ENCODE measurements at places on chromosomes 12 and 14.

DNA sequence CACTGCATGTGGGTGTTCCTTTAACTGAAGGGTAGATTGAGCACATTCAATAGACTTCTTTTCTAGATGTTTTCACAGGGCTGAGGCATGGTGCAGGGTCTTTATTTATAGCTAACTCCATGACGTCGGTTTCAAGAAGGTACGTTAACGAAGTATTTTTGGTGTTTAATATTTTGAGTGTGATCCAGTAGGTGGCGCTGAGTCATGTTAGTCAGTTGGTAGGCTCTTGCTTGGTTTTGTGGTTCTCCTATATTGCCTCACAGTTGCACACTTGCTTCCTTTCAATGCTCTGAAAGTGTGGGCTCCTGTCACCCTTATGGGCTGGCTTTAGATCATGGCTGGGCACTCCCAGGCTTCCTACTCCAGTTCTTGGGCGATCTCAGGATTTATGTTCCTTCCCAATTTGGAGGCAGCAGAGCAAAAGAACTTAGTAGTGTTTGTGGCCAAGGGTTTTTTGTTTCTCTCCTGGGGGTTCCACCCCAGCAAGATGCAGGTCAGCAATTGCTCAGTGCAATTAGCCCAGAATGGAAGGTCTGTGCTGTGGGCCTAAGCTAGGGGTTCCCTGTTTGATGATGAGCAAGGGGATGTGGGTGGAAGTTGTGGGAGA is 471.6 kb upstream of the FOXG1 start:
- DNase-seq: peak; percentile 2

GRCh38 chr14:97177016-97177415 is 379.8 kb downstream of the VRK1 start:
- no peak for DNase-seq

- no peak for DNase-seq
Measured at GRCh38 chr12:82504409-82504808, 146.1 kb downstream of the METTL25 start.

DNA sequence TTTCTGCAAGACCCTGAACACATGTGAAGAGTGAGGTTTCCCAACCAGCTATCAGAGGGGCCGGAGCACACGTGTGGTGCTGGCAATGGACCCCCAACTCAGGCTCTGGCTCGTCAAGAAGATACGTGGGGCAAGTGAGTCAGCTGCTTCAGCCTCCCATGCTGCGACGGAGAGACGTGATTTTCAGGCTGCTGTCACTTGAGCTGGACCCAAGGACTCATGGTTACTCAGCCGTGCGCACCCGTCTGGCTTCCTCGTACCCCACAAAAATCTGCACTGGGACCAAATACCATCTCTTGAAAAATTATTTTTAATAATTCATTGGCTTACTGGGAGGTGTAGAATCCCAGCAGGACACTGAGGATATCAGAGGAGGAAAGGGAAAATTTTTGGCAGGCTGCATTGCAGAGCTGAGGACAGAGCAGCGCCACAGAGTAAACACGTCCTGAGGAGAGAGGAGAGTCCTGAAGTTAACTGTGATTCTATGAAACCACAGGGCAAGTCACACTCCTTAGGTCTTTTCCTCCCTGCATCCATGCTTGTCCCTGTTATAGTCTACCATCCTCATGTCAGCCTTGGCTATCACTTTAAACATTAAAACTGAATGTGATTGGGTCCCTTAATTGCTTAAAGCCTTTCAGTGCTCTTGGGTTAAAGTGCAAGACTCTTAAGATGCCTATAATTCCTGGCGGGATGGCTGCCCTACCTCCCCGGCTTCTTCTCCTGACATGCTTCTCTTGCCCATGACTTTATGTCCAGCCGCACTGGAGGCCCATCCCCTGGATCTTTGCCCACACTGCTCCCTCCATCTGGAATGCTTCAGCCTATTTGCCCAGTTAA is 95.3 kb upstream of the SLC35F4 start:
- no peak for DNase-seq

- DNase-seq: no peak
Measured at GRCh38 chr12:271161-271560, 8.5 kb upstream of the SLC6A13 start.

GRCh38 chr14:24183014-24183481 is 5.6 kb downstream of the IPO4 start:
- DNase-seq: no peak

DNA sequence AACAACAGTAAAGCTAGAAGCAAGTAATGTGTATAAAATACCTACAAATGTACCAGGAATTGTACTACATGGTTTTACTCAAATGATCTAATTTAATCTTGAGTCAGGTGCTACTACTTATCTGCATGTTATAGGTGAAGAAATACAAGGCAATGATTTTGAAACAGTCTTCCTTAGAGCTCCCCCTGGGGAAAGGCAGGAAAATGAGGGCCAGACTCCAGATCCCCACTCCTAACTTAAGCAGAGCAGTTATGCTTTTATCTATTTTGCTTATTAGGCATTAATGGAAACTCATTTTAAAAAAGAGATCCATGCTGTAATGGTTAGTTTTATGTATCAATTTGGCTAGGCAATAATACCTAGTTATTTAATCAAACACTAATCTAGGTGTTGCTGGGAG is 109.3 kb upstream of the CPSF6 start:
- peak; percentile 15 for DNase-seq

DNA sequence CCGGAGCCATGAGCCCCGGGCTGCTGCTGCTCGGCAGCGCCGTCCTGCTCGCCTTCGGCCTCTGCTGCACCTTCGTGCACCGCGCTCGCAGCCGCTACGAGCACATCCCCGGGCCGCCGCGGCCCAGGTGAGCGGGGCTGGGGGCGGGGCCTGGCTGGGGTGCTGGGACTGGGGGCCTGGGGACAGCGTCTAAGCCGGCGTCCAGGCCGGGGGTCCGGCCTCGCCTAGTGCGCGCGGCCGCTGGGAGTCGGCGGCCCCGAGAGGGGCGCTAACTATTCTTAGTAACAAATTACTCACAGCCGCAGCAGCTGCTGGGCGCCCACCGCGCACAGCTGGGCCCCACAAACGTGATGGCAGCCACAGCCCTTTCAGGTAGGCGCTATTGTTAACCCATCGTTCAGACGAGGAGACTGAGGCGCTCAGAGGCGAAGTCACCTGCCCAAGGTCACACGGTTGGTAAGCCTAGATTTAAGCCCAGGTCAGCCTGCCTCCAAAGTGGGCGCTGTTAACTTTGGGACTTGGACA is 374 bp downstream of the CYP46A1 start:
- no peak for DNase-seq

GRCh38 chr12:543114-543451 is 83.3 kb downstream of the B4GALNT3 start:
- DNase-seq: no peak

GRCh38 chr12:128318946-128319345 is 52.0 kb downstream of the TMEM132C start:
- DNase-seq: no peak

GRCh38 chr14:56959121-56959520 is 148.8 kb upstream of the OTX2 start:
- DNase-seq: no peak

DNA sequence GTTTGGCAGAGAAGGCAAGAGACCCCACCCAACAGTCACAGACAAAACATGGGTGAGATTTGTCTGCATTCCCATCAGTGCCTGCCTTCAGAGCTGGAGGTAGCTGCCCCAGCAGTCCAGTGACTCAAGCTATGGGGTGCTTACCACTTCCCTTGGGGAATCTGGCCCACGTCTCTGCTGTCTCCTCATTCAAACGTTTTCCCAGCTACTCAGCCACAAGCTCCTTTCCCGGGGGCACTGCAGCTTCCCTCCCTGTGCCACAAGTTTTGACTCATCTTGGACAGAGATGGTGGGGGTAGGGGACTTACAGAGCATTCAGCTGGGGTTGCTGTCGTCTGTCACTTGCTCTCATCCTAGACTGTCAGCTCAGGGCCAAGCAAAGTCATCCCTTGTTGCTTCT is 66.6 kb downstream of the FBXL14 start:
- peak; percentile 98 for DNase-seq

- DNase-seq: no peak
Measured at GRCh38 chr12:24047326-24047725, 97.9 kb upstream of the SOX5 start.

DNA sequence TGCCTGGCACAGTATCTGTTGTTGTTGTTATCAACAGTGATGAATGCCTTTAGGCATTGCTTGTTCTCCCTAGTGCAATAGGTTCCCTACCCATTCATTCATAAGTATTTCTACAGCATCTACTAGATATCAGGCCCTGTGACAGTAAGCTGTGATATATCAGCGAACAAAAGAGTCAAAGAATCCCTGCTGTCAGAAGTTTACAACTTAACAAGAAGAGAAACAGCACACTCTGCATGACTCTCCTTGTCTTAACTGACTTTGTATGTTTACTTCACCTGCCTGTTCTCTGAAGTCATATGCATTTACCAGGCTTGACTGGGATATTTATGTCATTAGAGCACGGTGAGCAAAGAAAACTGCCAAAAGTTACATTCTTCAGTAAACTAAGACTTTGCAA is 452.2 kb upstream of the RPL10L start:
- DNase-seq: no peak

- DNase-seq: no peak
Measured at GRCh38 chr12:26246483-26247164, 51.3 kb downstream of the SSPN start.

GRCh38 chr12:58435647-58436046 is 484.7 kb downstream of the LRIG3 start:
- no peak for DNase-seq

DNA sequence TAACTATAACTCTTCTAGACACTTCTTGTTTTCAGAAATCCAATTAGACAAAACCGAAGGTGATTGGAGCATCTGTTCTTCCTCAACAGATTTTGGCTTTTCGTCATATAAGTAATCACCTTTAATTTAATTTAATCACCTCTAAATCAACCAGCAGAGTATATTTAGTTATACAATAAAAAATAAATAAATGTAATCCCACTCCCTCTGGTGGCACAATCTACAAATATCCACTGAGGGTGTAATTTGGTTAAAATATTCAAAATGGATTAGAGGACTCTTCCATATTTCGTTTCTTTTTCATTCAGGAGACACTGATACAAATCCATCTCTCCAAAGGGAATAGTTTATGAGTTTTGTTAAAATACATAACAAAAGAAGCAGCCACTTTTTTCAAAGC is 18.3 kb upstream of the SLC35F4 start:
- DNase-seq: peak; percentile 12

- peak; percentile 93 for DNase-seq
Measured at GRCh38 chr12:109110988-109111495, 5.3 kb upstream of the ACACB start.

DNA sequence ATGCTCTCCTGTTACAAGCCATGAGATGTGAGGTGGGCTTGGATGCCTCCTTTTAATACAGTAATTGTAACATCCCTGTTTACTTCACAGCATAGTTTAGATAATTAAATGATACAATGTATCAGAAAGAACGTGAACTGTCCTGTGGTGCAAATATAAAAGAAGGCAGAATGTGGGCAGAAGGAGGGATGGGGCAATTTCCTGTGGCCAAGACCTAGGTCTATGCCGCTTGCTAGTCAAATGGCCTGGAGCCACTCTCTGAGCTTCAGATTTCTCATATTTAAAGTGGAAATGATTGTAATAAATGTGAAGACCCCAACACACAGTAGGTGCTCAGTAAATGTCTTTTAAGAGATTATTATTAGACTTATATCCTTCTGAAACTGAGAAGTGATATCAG is 24.0 kb upstream of the EVL start:
- no peak for DNase-seq

- DNase-seq: peak; percentile 74
Measured at GRCh38 chr12:122834104-122834920, 945 bp upstream of the HIP1R start.

- DNase-seq: no peak
Measured at GRCh38 chr14:90629471-90629870, 186.8 kb downstream of the TTC7B start.

DNA sequence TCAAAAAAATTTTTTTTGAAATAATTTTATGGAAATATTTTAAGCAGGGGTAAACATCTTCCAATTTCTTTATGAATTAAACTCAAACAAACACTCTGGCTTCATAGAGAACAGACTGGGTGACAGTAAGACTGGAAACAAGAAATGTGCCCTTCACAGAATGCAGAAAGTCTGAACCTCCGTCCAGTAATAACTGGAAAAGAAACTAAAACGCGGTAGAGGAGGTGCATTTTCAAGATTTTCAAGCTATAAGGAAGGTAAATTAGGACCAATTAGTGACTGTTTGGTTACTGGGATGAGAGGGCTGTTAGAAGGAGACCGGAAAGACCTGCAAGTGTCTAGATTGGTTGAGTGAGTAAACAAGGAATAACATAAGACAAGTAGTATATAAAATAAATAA is 245.7 kb downstream of the CEP128 start:
- DNase-seq: no peak

- DNase-seq: no peak
Measured at GRCh38 chr14:28830115-28830534, 63.5 kb downstream of the FOXG1 start.

- DNase-seq: no peak
Measured at GRCh38 chr14:50998612-50999011, 54.3 kb upstream of the PYGL start.

DNA sequence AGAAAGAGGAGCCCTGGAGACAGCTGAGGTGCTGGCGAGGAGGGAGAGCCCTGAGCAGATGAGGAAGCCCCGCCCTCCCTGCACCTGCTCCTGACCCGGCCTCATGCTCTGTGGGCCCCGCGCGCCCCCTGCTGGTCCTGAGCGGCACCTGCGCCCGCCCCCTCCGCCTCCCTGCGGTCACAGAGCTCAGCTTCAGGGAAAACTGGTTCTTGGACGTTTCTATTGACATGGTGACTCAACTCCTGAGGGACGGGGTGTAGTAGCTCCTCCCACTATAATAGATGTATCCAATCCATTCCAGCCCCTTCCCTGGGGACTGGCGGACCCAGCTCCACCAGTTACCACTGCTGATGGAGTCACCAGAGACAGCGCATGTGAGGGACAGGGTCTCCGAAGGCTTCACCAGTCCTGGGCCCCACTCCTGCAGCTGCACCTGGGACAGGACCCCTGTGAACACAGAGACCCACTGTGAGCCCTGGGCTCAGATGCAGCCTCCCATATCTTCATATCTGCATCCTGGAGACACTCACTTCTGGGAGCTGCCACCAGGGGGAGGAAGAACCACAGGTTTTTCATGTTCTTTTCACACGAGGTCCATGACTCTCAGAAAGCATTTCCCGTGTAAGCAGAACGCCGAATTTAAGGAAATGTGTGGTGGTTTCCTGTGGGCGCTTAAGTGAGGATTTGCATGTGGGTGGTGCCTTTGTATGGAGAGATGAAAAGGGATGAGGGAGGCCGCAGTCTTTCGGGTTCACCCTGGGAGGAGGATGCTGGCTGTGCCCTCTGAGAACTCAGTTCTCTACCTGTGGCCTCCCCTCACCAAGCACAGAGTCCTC is 1346.4 kb downstream of the TMEM121 start:
- peak; percentile 24 for DNase-seq

DNA sequence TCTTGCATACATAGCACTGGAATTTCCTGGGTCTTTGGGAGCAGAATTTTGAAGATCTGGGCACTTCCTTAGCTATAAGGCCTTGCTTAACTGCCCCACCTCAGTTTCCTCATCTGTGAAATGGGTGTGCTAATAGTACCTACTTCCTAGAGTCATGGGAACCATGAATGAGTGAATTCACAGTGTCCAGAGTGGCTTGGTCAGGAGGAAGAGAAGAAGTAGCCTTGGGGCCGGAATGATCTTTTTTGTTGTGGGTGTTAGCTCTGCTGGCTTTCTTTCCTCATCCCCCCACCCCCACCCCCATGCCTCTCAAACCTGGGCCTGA is 2.4 kb downstream of the SH2B3 start:
- DNase-seq: peak; percentile 24
